NCI-H446 (cell line): ENCODE measurements at places on chromosomes 2 and 18.

DNA sequence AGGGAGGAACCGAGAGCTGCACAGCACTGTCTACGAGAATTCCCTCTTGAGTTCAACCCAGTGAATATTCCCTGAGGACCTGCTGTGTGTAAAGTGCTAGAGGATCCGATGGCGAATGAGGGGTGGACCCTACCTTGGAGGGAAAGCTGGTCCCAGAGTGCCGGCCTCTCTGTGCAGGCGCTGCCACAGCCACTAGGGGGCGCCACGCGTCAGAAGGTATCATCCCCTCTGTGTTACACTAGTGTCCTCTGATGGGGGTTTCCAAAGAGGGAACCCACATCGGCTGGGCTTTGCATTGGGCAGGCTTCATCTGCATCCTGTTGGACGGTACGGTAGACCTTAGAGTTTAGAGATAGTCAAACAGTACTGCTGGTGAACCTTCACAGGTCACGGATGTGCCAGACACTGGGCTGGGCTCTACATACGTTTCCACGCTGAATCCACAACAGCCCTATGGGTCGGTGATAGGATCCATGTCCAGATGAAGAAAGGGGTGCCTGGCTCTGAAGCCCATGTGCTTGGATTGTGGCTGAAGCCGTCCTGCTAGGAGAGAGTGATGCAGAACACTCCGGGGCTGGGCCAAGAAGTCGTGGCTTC lies 39.0 kb downstream of the COA5 start:
- DNase-seq: peak; percentile 23

DNA sequence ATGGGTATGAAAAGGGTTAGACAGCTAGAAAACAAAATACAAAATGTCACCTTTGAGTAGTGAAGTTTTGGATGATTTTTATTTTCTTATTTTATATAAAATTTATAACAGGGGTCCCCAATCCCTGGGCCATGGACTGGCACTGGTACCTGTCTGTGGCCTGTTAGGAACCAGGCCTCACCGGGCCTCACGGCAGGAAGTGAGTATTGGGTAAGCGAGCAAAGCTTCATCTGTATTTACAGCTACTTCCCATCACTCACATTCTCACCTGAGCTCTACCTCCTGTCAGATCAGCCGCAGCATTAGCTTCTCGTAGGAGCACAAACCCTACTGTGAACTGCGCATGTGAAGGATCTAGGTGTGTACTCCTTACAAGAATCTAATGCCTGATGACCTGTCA lies 202.8 kb upstream of the TWIST2 start:
- no peak for DNase-seq

GRCh38 chr18:44724105-44724778 lies 43.6 kb downstream of the SETBP1 start:
- no peak for DNase-seq

GRCh38 chr2:211724933-211725332 lies 813.7 kb downstream of the ERBB4 start:
- DNase-seq: no peak

- no peak for DNase-seq
Observed at GRCh38 chr18:46343931-46344372, 239.8 kb downstream of the HAUS1 start.

- no peak for DNase-seq
Observed at GRCh38 chr2:14530506-14530905, 102.0 kb upstream of the LRATD1 start.

GRCh38 chr2:207828361-207829057 lies 58.8 kb upstream of the FZD5 start:
- no peak for DNase-seq

DNA sequence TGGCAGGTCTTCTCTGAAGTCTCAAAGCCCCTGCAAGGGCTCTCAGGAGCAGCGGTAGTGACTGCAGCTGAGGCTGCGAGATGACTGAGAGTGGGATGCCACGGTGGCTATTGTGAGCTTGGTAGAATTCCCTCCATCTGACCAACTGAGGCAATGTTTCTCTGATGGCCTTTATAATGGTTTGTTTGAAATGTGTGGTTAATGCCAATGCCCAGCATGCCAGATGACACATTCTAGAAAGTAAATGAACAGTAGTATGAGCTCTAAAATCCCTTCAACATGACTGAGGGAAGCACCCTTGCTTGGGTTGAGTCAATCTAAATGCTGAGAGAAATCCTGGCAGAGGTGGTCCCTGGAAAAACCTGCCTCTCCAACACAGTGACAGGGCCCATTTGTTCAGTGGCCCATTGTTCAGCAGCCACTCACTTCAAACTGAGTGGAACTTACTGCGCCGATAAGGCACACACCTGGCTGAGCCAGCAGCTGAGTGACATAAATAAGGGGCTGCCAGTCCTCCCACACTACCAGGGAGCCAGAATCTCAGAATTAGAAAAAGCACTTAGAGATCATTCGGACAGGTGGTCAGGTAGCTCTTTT lies 31.7 kb downstream of the SULT1C2 start:
- no peak for DNase-seq

DNA sequence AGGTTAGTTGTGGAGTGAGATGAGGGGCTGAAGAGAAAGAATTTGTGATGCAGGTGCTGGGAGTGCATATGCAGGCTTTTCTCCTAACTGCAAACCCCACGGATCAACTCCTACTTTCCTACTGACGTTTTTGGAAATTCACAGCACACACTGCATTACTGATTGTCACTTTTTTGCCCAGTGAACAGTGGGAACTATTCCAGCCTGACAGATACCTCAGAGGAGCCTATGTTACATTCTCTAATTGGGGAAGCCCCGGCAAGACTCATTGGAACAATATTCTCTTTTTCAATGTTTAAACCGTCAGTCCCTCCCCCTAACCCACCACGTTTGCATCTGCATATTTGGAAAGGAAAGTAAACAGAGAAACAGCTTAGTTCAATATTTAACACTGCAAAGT lies 126.2 kb downstream of the DPP4 start:
- DNase-seq: no peak

- no peak for DNase-seq
Observed at GRCh38 chr18:34709750-34710441, at the start of gene DTNA. DTNA (plus strand) TSS chr18:34710298; CDS start chr18:34755977, 45,679 bp downstream.

- DNase-seq: no peak
Observed at GRCh38 chr18:49757513-49758262, 55.6 kb downstream of the ACAA2 start.

- no peak for DNase-seq
Observed at GRCh38 chr2:241496904-241497877, 11.2 kb downstream of the STK25 start.

GRCh38 chr2:120534457-120534856 lies 188.5 kb downstream of the INHBB start:
- no peak for DNase-seq

DNA sequence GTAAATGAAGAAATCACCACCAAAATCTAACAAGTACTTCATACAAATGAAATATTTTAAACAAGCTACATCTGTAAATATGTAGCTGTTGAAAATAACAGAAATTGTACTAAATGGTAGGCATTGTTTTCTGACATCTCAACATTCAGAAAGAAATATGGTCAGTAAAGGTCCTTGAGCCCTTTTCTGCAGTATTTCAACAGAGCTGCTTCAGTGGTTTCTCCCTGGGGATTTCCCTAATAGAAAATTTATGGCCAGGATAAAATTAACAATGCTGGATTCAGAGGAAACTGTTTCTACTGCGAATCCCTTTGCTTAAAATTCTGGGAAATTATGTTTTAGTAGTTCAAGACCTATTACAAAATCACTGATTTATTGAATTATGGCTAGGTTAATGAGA lies 256.6 kb downstream of the PIEZO2 start:
- DNase-seq: no peak

- no peak for DNase-seq
Observed at GRCh38 chr2:60413814-60414168, 139.7 kb downstream of the BCL11A start.

DNA sequence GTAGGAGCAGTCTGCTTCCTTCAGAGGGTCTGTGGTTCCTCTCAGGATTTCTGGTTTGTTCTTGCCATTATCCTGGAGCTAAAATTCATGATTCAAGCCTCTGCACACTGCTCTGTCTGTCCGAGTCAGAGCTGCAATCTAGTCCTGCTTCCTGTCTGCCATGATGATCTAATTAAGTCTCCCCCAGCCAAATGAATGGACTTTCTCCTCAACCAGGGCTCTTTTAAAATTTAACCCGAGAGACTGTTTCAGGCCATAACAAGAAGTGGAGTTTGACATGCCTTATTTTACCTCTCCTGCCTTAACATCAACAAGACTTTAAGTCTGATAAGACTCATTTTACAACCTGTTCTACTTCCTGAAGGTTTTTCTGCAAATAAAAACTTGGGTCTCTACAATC lies 1009.6 kb upstream of the DDX18 start:
- no peak for DNase-seq

DNA sequence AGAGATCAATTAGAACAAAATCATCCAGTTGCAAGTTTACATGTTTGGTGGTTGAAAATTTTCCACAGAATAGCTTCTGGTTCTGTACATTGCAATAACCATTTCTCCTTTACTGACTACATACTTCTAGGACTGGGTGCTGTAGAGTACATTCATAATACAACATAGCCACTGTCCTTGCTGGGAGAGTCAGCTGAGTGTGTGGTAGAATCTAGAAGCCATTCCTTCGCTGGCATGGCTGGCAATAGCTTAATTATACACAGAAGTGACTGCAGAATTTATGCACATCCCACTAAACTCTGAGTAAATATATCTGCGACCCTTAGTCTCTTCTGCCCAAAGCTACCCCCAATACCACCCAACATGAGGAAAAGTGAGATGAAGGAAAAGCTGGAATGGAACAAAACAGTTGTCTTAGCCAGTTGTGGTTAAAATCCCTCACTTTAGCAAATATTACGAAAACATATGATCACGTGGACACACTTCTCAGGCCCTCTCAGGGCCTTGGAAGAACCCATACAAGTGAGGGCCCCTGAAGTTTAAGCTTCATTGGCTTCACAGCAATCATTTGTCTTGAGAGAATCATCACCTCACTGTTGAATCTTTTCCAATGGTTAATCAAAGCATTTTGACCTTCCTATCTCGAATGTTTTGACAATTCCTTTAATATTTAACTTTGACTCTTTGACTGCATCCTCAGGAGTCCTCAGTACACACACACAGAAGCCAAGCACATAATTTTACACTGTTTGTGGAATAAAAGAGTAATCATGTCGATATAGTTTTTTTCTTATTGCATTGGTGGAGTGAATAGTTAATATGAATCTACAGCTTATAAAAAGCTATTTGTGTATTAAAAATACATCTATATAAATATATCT lies 225.1 kb downstream of the ZNF385B start:
- DNase-seq: no peak

- no peak for DNase-seq
Observed at GRCh38 chr18:48736321-48737260, 197.8 kb downstream of the CTIF start.

DNA sequence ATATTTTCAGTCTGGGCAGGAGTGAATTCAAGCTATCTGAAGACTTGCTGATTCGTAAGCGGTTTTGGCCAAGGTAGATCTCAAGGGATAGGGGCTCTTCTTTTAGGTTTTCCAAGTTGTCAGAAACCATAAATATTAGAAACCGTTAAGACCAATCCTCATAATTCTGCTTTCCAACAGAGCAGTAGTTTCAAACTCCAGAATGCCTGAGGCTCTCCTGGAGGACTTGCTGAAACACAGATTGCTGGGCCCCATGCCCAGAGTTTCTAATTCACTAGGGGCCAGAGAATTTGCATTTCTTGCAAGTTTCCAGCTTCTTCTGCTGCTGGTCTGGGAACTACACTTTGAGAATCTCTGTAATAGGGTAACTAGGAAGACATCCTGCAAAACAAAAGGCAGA lies 1855.7 kb upstream of the CELF4 start:
- peak; percentile 73 for DNase-seq

DNA sequence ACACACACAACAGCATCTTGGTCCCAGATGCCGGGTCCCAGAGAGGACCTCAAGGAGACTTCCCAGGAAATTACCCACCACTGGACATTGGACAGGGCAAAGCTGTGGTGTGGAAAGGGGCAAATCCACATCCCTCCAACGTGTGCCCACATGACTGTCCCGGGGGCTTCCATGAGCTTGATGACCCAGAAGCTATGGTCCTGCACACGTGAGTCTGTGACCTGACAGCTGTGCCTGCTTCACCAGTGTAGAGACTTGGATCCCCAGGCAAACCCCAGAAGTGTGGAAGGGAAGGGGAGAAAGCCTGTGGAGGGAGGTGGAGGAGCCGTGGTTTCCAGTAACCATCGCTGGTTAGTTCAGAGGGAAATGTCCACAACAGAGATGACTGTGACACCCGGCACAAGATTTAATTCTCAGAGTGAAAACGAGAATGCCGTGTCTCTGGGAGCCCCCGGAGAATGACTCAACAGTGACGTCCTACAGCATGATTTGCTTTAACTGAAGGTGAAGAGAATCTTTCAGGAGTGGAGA lies 19.1 kb upstream of the GPR55 start:
- no peak for DNase-seq

DNA sequence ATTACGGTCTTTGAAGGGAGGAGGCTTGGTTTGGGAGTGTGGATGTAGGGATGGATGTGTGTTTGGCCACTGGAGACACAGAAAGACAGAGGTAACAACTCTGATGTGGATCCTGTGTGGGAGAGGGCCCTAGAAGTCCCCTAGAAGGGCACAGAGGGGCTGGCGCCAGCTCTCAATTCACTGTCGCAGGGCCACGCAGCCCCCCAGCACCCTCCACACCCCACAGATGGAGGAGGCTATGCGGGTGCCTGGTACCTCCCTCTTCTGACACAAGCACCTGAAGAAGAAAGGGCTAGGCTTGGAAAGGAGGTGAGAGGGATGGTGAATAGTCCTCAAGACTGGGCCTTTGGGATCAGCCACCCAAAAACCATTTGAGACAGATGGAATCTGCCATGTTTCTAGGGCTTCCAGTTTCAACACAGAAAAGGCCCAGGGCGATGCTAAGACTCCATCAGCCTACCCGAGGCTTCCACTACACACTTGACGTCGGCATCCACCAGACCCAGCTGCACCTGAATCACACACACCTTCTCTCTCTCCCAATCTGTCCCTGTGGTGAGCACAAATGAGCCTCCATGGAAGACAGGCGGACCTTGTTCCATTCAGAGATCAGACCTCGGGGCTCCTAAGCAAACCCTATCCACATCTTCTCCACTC lies 413.5 kb upstream of the HS6ST1 start:
- no peak for DNase-seq

DNA sequence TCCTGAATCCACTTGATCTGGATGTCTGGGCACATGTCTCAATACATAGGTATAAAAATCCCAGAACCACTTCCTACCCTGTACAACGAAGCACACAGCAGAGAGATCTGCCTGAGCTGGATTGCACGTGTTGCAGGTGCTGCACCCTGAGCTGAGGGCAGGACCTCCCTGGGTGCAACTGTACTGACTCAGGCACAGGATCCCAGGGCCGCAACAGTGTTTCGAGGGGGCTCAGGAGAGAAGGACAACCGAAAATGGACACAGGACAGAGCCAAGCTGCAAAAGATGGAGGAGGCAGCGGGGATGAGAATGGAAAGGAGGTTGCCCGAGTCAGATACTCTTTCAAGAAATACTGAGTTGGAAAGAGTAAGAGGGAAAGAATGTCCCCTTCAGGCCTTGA lies 354.1 kb downstream of the EIPR1 start:
- DNase-seq: no peak

DNA sequence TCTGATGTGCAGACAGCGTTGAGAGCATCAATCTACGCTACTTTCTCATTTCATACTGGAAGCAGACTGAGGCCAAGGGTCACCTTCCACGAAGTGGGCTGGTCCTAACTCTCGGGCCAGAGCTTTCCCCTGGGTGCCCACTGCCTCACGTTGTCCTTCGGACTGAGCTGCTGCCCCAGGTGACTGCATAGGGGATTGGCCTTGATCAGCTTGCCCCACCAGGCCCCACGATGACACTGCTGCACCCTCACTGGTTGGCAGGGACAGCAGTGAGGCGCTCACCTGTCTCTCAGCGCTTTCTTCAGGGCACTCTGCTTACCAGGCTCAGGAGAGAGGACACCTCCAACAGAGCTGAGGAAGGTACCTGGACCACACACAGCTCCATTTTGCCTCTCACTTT lies 47.3 kb downstream of the CABLES1 start:
- no peak for DNase-seq
